Right lung (tissue), 10 donors: ENCODE measurements at places on chromosomes 3 and 15.

DNA sequence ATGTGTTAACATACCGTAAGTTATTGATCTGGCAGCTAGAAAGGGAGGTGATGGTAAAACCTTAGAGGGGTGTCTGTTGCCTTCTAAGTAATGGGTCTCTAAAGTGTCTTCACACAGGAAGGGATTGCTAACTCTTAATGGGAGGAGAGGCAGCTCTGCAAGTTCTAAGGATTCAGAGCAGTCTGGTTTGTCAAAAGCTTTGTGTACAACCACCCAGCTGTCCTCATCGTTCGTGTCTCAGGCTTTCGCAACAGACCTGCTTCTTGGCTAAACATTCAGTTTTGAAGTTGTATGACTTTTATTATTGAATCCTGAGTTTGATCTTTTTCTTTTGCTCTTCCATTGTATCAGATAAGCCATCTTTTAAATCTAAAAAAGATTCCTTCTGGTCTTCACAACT lies 404.9 kb downstream of the SQOR start:
- no peak for DNase-seq

- DNase-seq: no peak
These were observed 198.2 kb downstream of the FEZF2 start for GRCh38 chr3:62175161-62175560.

GRCh38 chr3:97880267-97880666 lies 58.5 kb downstream of the CRYBG3 start:
- DNase-seq: no peak

DNA sequence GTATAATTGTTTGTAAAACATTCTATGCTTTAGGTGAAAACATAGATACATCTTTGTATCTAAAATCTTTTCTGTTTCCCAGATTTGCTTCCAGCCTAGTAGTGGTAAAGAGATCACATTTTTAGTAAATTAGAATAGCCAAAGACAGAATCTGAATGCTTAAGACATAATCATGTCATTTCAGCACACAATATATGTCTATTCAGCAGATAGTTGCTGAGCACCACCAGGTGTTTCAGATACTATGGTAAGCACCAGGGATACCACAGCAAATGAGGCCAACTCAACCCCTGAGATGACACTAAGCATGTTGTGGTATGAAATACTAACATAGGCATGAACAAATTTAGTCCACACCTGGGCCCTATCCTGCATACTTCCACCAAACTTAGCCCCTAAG lies 195.2 kb upstream of the SOX14 start:
- DNase-seq: no peak

- peak; percentile 39 for DNase-seq
These were observed 966 bp upstream of the PKM start for GRCh38 chr15:72231833-72232478.

- peak; percentile 24 for DNase-seq
These were observed 46.0 kb downstream of the GALK2 start for GRCh38 chr15:49215768-49216739.

DNA sequence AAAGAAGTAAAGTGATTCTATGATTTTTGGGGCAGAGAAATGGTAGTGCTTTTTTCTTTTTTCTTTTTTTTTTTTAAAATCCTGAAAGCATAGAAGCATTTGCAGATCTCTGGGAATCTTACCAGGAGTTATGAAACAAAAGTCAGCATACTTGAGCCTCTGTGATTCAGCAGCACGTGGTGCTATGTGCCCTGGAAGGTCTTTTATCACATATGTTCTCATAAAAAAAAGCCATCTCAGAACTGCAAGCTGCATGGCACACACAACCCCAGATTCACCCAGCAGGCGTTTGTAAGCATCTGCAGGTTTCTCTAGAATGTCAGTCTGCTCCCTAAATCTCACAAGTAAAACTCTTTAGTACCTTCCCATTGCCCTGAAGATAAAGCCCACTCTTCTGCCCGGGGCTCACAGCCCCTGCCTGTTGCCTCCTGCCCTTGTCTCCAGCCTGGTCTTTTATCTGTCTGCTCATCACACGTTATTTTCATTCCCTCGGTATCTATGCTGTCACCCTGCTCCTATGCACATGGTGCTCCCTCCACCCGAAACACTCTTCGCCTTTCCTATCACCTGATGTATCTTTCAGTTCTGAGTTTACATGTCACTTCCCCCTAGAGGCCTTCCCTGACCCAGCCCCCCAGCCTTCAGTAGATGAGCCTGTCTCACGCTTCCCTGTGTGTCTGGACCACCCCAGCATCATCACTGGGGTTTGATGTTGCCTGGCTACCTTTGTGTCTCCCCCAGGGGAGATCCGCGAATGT lies 72.4 kb downstream of the CHDH start:
- peak; percentile 35 for DNase-seq

- DNase-seq: no peak
These were observed 61.6 kb downstream of the SAMMSON start for GRCh38 chr3:70061096-70061495.

DNA sequence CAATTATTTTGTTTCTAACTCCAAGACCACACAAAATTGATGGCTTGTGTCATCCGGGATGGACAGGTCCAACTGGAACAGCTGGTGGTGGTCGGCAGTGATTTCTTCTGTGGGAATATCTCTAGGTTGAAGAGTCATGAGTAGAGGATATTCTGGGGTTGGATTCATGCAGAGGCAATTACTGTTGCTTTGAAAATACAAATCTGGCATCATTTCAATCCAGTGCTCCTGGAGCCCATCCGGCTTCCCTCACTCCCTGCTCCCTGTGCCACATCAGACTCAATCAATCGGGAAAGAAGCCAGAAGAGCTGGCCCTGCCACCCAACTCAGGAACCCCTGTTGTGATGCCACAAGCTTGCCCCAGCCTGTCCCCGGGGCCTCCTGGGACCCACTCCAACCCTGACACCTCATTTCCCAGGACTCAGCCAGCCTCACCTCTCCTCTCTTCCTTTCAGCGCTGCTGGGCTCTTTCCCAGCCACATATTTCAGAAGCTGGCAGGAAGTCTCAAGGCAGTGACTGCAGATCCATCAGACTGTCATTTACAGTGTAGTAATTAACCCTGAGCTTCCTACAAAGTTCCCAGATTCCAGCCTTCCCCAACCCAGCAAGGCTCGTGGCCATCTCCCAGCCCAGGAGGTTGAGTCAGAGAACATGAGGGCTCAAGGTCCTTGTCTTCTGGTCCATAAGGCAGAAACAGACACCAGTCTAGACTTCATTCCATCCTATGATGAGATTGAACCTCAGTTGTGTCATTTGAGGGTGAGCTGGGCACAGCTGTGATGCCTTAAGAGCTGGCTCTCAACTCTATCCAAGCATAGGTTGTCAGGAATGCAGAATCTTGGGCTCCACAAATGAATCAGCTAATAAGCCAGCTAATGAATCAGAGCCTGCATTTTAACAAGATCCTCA lies 114.0 kb downstream of the FAM174B start:
- DNase-seq: peak; percentile 69

- no peak for DNase-seq
These were observed 50.8 kb downstream of the RBMS3 start for GRCh38 chr3:29331456-29332194.

DNA sequence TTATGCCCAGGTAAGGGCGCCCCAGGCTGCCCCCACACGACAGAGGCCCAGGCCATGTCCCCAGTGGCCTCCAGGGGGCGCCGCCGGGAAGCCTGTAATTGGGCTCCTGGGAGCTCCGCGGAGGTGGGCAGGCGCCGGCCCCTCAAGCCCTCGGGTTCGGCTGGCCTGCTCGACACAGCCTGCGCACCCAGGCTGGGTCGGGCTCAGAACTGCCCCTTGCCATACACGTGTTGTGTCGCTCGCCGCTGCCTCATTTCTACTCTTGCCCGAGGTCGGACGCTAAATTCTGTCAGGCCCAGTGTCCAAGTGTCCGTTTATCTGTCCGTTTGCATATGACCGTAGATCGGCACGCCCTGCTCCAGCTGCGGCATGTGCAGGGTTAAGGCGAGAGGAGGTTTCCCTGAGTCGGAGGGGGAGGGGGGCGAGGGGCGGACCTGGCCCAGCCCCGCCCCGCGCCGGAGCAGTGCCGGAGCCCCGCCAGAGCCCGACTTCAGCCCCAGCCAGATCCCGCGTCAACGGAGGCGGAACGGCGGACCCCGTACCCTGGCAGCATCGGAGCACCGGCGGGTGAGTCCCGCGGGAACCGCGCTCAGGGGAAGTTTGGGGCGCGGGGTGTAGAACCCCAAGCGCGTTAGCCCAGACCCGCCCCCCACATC lies at the start of gene KLHDC8B:
TSS of gene KLHDC8B (plus strand) at position 480 of the 656 bp plus-strand sequence. CDS start 1,172 bp downstream, outside the sequence.
- peak; percentile 94 for DNase-seq

- no peak for DNase-seq
These were observed 191.6 kb downstream of the SV2B start for GRCh38 chr15:91291673-91292072.

DNA sequence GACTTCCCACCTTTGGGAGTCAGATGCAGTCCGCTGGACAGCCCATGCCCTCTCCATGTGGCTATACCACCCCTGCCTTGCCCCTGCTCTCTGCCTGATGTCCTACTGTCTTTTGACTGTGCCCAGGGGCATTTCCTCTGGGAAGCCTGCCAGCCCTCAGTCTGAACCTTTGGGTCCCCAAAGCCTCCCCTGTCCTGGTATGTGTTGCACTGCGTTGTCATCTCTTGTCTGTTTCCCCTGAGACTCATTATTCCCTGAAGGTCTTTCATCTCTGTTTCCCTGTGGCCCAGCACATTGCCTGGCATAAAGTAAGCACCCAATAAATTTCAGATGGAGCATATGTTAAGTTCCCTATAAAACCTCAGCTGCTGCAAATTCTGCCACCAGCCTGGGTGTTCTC lies 236.6 kb upstream of the CTDSPL start:
- DNase-seq: no peak

DNA sequence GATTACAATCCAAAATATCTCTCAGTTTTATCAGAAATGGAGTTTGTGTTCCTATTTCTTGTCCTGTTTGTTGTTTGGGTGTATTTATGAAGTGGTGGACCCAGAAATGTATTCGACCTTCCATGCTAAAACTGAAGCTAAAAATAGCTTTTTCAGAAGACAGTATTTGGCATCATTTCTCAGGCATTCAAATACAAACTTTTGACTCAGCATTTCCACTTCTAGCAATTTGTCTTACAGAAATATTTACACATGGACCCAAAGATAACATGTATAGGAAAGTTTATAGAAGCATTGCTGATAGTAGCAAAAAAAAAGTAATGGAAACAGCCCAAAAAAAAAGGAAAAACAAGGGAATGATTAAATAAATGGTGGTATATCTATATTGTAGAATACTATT lies 156.3 kb downstream of the HCN4 start:
- DNase-seq: no peak

- DNase-seq: no peak
These were observed 405.6 kb downstream of the NTRK3 start for GRCh38 chr15:87850916-87851315.

GRCh38 chr3:188526057-188526456 lies 372.1 kb downstream of the LPP start:
- no peak for DNase-seq

DNA sequence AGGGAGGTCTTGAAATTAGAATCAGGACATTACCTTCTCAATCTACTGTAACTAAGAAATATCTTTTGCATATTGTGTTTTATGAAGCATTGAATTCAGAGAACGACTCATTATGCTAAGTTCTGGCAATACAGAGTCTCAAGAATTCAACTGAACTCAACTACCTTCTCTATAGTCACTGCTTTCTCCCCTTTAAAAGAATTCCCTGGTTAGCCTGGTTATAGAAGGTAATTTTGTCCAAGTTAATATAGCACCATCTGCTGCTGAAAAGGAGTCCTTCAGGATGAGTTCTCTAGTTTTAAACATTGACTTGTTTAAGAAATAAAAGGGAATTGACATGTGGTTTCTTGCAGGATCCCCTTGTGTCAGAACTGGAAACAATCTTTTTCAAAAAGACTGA lies 60.2 kb downstream of the IL16 start:
- DNase-seq: peak; percentile 30

GRCh38 chr3:97736928-97737327 lies 27.6 kb upstream of the ARL6 start:
- DNase-seq: no peak

DNA sequence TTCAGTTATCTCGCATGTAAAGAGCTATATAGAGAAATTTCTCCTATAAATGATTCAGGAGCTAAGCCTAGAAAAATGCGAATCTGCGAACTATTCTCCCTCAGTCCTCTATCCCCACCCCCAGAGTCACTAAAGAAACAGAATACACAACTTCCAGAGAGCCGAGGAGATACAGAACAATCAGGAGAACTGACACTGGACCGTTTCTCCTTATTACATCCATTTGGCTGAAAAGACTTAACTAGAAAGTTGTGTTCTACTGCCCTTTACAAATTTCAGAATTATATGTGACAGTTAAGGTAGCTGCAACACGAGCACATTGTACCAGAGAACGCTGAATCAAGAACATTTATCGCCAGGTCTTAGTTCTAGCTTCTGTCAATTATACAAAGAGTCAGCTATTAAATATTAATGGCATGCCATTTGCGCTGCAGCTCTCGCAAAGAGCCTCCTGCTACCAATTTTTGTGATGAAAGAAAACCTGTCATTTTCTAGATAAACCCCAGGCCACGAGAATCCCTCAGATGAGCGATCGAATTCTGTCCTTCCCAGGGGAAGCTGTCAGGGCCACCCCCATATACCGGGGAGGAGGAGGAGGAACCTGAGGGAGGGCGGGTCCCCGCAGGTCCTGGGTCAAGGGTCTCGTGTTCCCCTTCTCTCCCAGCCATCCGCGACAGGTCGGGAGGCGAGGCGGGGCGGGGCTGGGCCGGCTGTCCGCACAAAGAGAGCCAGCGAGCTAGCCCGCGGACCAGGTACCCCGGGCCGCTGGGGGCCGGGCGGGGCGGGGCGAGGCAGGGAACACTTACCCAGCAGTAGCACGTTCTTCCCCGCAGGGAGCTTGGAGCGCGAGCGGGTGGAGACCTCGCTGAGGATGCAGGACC lies 878 bp downstream of the DYNC1LI1 start:
- no peak for DNase-seq

DNA sequence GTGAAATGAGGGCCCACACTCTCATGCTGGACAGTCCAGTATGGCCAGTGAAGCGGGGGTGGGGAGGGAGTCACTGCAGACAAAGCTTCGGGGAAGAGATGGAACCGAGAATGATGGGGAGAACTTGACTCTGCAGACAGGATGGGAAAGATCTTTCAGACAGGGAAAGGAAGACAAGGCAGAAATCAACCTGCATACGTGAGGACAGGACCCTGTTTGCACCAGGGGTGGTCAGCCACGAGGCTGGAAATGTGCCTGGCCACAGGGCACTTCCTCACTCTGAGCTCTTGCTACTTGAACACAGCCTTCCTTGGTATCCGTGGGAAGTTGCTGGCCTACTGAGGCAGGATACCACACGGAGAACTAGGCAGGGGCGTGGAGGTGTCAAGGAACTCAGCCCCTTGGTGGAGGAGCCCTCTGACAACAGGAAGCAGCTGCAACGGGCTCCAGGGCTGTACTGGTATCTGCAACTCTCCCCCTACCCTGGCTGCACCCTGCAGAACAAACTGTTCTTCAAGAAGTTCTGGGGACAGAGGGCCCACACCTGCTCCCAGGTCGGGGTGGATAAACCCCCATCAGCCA lies 9.3 kb upstream of the SRP14 start:
- no peak for DNase-seq
